Epithelial cell of umbilical artery (primary cell): ENCODE measurements at places on chromosomes 13 and 19. TPM values are rescaled to one million over a fixed set of nuclear protein-coding genes. Genes with fewer than 3 reads are reported as not detected.

Gene FGF21
- not detected in 2 replicates for total RNA-seq

Gene C1QTNF9
- total RNA-seq = not detected in 2 replicates

Gene LDLR
- 84.1 and 97.1 TPM in 2 replicates for total RNA-seq

Gene ZNF813
- total RNA-seq = 2.4 and 3.2 TPM in 2 replicates

Gene DNAJB1
- total RNA-seq = 27.3 and 41.8 TPM in 2 replicates

Gene ARMC6
- total RNA-seq = 45.5 and 53.0 TPM in 2 replicates

Gene GAS6
- 51.8 and 68.5 TPM in 2 replicates for total RNA-seq

Gene HSPB6
- 0.65 and 3.0 TPM in 2 replicates for total RNA-seq

Gene ZNF763
- total RNA-seq = under 0.01 TPM in 1 of 2 replicates, not detected in the other

Gene TMEM255B
- total RNA-seq = 24.4 and 26.1 TPM in 2 replicates

Gene KLHL1
- not detected in 2 replicates for total RNA-seq

Gene ELANE
- total RNA-seq = not detected in 2 replicates

Gene CNFN
- not detected in 2 replicates for total RNA-seq

Gene ZNF285
- total RNA-seq = 1.9 and 5.3 TPM in 2 replicates

Gene KASH5
- total RNA-seq = not detected in 2 replicates

Gene SAMD4B
- 19.8 and 23.7 TPM in 2 replicates for total RNA-seq
